Activated T-cell treated with anti-CD3 and anti-CD28 coated beads for 4 hours (primary cell): ENCODE measurements at places on chromosomes 1 and 21.

- no peak for DNase-seq
These were observed 181.1 kb downstream of the NEK7 start for GRCh38 chr1:198337886-198338285.

DNA sequence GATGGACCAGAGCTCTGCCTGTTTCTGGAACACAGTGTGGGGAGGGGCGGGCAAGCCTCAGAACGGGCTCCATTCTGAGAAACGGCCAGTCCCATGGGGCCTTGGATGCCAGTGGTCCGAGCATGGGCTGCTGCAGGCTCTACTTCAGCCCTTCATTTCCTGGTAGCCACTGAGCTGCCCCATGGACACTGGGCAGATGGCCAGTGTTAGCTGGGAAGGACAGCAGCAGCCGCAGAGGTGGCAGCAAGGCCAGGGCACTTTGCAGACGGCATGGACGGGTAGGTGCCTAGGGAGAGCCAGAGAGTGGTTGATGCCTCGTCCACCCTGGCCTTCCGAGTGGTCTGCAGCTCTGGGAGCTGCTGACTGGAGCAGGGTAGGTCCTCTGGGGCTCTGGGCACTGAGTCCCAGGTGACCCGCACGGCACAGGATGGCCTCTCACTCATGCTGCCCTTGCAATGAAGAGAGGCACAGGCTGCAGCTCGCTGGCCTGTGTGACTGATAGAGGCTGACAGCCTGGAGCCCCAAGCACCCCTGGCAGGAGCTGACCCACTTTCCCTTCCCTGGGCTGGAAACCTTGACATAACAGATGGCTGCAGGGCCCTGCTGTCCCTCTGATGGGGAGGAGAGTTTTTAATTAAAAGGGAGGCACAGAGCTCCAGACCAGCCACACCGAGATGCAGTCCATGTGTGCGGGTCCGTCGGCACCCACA, 87.7 kb upstream of the COL6A1 start:
- no peak for DNase-seq

DNA sequence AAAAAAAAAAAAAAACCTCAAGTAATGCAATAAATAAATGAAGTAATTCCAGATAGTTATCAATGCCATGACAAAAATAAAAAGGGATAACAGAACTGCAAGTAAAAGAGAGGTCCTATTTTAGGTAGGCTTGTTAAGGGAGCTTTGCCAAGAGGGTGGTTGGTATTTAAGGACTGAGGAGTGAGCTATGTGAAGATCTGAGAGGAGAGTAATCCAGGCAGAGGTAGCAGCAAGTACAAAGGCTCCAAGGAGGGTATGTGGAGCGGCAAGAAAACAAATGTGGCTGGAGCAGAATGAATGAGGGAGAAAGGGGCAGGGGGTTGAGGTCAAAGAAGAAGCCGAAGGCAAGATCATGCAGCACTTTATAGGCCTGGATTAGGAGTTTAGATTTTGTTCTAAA, 59.9 kb upstream of the CDC42BPA start:
- DNase-seq, result no peak

- no peak for DNase-seq
These were observed 14.0 kb upstream of the FOXO6 start for GRCh38 chr1:41347276-41347675.

DNA sequence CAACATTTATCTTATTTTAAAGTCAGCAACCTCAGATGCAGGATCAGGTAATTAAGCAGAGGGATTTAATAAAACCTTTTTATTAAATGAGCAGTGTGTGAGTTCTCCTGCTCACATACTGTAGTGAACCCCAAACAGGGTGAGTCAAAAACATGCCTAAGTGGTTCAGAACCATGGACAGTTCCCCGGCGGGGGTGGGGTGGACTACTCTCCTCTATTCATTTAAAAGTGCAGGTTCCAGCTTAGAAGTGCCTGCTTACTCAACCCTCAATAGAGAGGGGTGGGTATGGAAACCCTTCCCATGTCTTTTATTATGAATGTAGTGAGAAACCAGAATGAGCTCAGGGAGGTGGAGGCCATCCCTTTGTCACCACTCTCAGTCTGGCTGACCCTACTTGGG, 397.9 kb downstream of the HHAT start:
- peak; percentile 2 for DNase-seq

DNA sequence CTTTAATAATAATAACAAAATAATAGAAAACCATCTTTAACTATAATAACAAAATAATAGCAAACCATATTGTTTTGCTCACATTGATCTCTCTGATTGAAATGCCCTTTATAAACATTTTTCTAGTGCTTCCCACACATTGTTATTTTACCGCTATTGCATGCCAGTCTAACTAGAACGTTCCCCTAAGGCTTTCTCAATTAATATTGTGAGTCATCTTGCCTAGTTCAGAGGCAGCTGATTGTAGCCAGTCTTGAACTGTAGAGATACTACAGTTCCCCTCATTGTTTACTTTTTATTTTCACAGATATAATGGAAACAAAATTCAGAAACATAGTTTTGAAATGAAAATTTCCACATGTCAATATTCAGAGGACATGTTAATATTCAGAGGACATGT, 192.3 kb upstream of the ADGRL4 start:
- DNase-seq, result no peak

- DNase-seq, result no peak
These were observed 273.4 kb upstream of the CACYBP start for GRCh38 chr1:174726167-174726879.

DNA sequence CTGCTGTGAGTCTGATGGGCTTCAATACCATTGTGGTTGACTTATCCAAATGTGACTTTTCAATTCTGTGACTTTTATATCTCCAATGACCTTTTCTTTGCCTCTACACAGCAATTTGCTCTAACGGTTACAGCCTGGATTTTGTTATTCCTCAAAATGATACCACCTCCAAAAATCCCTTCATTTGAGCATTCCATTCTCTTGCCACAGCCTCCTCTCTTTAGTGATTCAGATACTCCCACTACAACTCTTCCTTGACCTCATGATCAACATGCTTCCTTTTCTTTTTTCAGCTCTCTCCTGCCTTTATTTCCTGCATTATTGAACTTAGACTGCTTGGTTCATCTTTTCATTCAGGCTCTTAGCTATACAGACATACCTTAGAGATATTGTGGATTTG, 16.6 kb upstream of the IL19 start:
- DNase-seq, result no peak

DNA sequence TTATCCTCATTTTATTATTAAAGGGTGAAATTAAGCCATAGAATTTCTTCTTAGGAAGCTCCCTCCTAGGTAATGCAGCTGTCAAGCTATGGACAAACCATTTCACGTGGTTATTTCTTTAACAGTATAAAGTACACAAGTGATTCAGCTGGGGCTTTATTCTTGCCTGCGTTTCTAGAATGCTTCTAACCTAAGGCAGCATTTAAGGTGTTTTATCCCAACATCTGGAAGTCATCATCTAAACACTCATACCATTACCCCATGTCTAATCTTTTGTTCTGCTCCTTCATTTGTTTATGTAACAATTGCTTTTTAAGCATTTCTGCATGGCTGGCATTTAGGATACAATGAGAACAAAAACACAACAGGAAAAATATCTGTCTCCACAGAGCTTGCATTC, 829.2 kb upstream of the ADAMTS5 start:
- DNase-seq, result no peak

GRCh38 chr21:31855180-31855579, 17.6 kb upstream of the HUNK start:
- DNase-seq, result no peak

- DNase-seq, result no peak
These were observed 51.6 kb downstream of the SLC30A10 start for GRCh38 chr1:219876798-219877209.

DNA sequence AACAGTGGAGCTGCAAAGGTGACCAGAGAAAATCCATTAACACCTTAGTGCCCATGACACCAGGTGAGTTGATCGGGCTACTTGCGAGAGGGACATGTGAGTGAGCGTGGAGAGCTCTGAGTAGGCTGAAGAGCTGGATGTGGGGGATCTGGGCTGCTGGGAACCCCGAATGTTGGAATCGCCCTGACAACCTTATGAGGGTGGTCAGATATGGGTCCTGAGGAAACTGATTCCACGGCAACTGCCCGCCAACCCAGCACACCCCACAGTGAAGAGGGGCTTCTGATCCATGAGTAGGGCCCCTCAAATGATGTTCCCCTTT, 705 bp upstream of the QSOX1 start:
- peak; percentile 6 for DNase-seq

DNA sequence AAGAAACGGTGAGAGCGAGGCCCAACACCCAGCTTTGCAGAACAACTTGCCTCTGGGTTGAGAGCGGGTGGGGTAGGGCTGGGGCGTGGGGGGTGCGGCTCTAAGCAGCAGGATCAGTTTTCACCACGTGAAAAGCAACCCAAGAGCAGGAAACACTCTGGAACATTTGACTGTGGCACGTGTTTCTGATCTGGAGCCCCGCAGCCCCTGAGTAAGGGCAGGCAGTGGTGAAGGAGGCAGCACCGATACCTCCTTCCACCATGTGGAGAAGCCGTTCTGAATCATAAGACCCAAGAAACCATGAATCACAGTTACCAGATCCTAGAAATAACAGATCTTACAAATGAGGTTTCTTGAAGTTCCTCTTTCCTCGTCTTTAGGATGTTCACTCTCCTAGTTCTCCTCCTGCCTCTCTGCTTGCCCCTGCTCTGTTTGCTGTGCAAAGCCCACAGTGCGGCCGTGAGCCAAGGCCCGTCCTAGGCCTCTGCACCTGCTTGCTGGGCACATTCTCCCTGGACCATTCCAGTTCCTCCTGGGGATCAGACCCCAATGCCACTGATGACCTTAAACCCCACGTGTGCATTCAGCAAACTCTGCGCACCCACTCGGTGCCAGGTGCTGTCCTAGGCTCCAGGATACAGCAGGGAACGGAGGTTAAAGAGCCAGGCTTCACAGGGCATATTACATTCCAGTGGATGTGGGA, 31.9 kb downstream of the SLC1A7 start:
- DNase-seq, result no peak

DNA sequence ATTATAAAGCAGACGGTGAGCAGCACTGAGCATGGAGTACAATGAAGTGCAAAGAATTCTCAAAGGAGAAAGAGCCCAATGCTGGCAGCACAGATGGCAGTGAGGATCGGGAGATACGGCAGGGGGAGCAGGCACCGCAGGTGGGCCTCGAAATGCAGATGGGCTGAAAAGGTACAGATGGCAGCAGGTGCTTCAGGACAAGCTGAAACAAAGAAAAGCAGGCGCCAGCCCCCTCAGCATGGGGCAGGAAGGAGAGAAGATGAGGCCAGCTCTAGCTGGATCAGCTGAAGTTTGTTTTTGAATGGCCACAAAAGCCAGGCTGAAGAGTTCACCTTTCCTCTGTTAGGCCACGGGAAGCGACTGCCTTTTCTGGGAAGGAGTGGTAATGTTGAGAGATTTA, 7.7 kb downstream of the CFAP298 start:
- no peak for DNase-seq

GRCh38 chr1:115543247-115543646, 98.5 kb upstream of the VANGL1 start:
- DNase-seq, result no peak

- no peak for DNase-seq
These were observed 39.3 kb downstream of the NAV1 start for GRCh38 chr1:201578008-201578888.

DNA sequence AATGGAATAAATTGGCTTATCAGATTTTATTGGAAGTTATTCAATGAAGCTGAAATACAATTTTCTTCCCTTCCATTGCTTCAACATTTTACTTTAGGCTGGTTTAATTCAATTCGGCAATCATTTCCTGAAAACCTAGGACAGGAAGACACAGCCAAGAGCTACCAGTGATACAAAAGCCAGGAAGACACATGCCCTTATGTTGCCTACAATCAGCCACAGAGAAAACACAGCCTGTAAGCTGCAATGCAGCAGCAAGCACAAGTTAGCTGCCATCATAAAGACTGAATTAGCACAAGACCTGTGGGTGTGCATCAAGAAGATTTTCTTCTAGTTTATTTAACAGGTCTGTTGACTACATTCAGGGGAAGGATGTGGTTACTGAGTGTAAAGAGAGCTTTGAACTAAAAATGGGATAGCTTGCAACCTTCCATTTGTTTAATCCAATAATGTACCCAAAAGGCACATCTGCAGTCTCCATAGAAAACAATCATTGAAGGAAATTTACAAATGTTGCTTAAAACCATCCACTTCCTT, 193.8 kb downstream of the KCNH1 start:
- DNase-seq, result no peak

DNA sequence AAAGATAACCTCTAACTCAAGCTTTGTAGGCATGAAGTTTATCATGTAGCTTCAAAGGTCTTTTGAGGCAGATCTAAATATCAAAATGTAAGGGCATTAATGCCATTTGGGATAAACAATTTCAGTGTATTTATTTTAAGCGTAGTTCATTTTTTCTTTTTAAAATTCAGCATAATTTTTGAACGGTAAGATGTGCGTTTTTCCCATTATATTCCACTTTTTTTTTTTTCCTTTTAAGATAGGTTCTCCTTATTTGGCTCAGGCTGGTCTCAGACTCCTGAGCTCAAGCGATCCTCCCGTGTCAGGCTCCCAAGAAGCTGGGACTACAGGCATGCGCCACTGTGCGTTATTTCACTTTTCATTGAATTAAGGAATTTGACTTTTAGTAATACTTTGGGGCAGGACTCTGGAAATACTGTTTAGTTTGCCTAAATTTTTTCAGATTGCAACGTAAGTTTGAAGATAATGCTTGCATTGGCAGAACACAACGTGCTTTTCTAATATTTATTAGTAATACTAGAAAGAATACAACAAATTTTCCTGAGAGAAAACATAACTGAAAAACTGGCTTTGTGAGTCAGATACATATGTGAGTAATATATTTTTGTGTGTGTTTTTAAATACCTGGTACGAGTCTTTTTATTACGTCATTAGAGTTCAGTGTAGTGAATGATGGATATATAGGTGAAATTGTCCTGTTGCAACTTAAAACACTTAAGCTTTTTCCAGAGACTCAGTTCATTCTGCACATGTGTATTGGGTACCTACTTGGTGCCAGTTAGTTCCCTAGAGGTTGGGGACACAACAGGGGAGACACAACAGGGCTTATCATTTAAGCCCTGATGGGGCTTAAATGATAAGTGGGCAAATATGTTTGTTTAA, 2.2 kb downstream of the RALGPS2 start:
- DNase-seq, result no peak

DNA sequence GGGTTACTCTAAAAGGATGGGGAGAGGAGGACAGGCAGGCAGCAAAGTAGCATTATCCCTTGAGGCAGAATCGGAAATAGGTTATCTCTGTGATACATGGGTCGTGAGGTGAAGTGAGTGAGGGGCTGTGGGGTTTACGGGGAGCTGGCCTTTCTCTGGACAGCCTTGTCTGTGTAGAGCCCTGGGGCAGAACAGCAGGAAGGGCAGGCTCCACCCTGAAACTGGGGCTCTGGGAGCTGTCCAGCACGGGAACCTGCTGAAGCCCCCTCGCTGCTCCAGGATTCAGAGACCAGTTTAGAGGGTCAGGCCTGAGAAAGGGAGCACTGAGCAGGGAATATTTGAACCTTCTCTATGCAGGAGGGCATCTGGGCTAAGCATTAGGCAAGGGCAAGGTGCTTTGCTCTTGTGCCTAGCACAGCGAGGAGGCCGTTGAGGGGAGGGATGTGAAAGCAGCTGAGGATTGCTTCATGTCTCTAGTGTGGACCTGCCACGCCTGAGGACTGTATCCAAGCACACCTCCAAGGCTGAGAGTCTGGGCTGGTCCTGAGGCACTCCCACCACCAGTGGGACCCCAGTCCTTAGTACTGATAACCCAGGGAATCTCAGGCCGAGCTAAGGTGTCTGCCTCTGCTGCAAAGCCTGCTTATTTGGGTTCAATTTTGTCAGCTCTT, 55.8 kb downstream of the NAV1 start:
- DNase-seq, result no peak
